D341Med (cell line): ENCODE measurements at places on chromosomes 3 and 15.
A peak's percentile ranks its signal among the peaks of the same experiment; 100 is the strongest.

DNA sequence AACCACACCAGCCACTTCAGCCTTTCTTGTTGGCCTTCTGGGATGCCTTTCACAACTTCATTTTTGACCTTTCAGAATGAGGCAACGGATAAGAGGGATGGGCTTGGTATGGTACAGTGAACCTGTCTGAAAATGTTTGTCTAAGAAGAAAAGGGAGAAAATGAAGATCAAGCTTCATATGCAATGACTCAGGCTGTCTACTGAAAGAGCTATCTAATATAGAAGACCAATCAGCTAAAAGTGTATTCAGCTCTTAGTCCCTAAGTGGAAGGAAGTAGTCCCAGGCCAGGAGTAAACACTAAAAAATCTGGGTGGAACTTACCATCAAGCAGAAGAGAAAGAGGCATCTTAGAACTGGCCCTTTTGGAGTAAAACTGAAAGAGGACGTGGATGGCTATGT lies 12.2 kb upstream of the UPK1B start:
- DNase-seq = no peak

DNA sequence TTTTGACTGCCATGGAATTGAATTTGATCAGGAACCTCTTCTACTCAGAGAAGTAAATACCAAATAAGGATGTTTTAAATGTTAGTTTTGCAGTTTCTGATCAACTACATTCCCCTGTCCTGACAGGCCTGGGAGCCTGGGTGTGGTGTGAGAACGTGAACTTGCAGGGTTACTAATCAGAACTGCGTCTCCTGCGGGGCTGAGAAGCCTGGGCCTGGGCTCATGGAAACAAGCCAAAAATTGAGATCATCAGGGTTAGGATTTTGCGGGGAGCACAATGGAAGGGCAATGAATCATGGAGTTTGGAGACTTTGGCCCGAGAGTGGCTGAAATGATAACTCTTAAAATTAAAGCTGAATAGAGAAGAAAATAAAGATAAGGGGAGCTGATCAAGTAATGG lies 47.8 kb upstream of the C3orf70 start:
- no peak for DNase-seq

DNA sequence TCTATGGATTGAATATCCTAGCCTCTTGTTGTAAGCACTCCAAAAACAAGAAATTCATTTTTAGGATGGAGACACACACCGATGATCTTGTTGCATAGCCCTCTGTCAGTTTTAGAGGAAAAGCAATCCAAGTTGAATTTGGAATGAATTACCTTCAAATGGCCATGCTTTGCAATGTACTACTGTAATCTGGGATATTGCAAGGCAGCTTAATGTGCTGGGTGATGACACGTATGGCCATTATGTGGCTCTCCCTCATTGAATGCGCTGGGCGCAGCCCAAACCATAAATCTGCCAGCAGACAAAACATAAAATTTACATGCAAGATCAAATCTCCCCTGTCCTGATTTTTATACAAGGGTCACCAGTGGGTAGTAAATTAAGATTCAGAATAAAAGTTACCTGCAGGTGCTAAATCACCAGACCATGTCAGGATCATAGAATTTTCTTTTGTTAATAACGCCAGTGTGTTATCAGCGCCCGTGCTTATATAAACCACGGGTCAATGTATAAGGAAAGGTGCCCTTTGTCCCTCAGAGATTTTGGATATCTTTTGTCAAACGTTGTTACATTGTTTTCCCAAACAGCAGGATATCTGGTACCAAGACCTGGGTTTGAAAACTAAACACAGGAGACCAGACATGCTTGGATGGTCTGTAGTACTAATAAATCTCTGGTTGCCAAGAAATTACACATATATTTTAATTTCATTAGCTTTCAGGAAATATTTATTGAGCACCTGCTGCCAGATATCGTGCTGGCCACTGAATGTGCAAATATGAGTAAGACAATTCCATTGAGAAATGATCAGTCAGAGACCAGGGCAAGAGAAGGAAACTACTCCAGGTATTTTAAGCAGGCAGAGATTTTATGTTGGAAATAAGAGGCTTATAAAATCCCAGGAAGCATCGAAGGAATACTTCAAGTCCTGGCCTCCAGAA lies 237.1 kb downstream of the EBLN2 start:
- no peak for DNase-seq

DNA sequence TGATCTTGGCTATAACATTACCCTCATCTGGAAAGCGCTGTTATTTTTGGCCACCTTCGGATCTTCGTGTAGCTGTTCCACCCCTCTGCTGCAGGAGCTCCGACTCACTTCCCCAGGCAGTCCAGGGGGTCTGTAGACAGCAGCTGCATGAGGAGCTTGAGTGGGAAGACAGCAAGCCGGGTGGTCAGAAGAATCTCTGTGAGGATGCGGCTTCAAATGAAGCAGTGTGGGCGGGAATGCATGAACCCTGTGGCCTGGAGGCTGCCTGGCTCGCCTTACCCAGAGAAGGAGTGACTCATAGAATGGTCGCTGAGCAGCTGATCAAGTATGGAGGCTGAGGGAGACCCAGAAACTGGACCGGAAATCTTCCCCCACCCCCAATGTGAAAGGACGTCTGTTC lies 45.2 kb upstream of the NR2F2 start:
- DNase-seq = no peak

DNA sequence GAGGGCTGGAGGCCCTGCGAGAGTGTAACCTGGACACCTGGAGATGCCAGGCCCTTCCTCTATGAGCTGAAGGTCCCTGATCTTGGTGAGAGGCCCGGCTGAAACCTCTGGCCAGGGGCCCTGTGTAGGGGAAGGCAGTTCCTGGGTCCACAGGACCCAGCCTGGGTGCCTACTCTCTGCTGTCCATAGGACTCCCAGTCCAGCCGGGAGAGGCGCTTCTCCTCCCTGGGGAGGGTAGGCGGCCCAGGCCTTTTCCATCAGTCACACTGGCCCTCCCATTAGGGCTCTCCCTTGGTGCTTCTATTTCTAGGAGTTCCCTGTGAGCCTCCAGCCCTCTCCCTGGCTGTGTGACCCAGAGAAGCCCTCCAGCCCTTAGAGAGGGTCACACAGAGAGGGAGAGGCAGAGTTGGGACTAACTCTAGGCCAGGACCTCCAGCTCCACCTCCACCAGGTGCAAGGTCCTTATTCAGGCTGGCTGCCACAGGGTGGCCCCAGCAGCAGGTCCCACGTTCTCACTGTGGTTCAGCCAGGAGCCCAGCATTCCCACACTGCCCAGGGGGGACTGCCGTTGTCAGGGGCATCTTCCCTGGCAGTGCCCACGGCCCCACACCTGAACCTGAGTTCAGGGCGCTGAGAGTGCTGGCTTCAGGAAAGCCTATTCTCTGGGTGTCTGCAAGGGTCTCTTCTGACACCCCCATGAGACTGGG lies 146.8 kb downstream of the SMAD6 start:
- DNase-seq = peak; percentile 11

DNA sequence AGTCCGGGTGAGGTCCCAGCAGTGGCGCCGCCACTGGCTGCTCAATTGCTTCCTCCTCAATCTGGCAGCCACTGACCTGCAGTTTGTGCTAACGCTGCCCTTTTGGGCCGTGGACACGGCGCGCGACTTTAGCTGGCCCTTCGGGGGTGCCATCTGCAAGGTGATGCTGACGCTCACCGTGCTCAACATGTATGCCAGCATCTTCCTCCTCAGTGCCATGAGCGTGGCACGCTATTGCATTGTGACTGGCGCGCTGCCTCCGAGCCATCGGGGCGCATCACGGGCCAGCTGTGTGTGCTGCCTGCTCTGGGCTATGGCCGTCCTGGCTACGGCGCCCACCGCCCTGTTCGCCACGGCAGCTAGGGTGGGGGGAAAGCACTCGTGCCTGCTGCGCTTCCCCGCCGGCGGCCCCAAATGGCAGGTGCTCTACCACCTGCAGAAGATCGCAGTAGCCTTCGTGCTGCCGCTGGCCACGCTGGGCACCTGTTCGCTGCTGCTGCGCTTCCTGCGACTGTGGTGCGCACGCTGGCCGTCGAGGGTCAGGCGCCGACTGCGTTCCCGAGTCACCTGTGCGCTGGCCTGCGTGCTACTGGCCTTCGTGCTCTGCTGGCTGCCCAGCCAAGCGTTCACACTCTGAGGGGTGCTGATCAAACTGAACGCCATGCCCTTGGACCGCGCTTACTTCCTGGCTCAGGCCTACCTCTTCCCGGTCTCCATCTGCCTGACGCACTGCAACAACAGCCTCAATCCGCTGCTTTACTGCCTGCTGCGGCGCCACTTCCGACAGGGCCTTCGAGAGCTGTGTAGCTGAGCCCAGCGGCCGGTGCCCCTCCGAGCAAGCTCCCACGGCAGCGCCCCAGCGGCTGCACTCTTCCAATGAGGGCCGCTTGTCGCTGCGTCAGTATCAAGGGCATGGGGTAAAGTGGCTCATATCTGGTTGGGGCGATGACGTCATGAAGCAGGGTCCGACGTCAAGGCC lies 20.3 kb upstream of the ADAMTS7 start:
- DNase-seq = no peak

DNA sequence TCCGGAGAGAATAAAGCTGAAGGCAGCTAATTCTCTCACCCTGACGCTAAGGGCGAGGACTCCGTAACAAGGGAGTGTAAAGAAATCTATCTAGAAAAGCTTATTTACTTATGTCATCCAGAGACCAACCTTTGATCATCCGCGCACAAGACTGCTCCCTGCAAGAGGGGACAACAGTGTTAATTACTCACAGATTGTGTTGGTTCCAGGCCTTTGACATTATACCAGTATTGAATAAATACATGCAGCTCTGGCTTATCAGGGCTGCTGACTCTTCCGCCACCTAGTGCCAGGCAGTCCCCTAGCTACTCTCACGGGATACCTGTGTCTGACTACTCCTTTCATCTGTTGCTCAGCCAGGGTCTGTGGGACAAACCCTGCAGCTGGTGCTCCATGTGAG lies 211.7 kb downstream of the DTWD1 start:
- DNase-seq = peak; percentile 42

GRCh38 chr3:97896129-97896528 lies 74.3 kb downstream of the CRYBG3 start:
- no peak for DNase-seq

- no peak for DNase-seq
Observed at GRCh38 chr15:82532383-82532990, 7.8 kb downstream of the RPS17 start.

DNA sequence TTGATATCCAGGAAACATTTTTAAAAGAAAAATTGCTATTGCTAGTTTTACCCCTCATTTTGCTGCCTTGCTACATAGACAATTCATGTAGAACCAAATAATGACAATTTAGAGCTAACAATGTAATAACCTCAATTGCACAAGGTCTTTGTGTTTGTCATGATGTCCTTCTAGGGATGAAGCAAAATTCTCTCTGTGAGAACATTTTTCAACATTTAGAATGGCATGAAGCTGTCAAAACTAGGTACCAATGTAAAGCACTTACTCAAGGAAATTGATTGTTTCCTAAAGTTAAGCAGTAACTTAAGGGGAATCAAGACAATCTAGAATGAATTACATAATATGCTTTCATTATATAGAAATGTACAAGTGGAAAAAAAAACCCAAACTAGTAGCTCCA lies 7.9 kb upstream of the FGF7 start:
- DNase-seq = no peak

DNA sequence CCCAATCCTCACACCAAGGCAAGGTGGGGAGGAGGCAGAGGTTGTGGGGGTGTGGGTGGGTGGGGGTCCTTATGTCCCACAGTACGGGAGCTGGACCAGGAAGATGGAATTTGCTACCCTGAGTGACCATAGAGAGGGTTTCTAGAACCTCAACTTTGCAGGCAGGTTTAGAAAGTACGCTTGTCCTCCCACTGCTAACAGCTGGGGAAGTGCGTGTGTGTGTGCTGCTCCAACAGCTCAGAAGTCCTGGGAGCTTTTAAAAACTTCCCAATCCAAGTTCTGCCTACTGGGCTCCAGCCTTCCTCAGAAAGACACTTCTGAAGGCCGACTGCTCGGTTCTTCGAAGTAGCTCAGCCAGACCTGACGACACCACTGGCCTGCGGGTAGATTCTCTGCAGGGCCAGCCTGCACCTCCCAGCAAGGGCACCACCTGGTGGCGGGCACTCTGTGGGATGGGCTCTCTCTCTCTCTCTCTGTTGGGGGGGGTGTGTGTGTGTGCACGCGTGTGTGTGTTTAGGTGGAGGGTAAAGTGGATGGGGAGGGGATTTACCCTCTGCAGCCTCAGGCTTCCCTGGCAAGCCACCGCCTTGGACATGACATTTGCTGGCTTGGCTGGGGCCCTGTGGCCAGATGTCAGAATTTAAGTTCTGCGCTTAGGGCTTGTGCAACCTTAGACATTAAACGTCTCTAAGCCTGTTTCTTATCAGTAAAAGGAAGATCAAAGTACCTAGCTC lies 15.6 kb downstream of the TMEM158 start:
- DNase-seq = peak; percentile 87

- no peak for DNase-seq
Observed at GRCh38 chr3:97885931-97886824, 64.4 kb downstream of the CRYBG3 start.

DNA sequence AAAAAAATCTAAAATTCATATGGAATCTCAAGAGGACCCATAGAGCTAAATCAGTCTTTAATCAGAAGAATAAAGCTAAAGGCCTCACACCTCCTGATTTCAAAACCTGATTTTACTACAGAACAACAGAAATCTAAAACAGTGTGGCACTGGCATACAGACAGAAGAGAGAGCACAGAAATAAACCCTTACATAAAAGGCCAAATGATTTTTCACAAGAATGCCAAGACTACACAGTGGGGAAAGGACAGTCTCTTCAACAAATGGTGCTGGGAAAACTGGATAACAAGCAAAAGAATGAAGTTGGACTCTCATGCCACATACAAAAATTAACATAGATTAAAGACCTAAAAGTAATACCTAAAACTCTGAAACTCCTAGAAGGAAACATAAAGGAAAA lies 10.1 kb downstream of the TOP2B start:
- no peak for DNase-seq
